ENCODE measurements at places on chromosomes 4 and X.

DNA sequence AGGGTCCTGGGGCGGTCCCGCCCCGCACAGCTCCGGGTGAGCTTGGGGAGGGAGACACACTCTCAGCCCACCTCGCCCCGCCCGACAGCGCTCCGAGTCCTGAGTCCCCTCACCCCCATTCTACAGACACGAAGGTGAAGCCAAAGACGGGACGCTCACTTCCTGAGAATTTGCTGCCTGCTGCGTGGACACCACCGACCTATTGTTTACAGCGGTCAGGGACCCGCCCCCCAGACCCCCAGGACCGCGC, 796 bp upstream of the ZNF141 start:
- DNase-seq: no peak

GRCh38 chrX:24673424-24673823, 20.3 kb upstream of the POLA1 start:
- DNase-seq: no peak

DNA sequence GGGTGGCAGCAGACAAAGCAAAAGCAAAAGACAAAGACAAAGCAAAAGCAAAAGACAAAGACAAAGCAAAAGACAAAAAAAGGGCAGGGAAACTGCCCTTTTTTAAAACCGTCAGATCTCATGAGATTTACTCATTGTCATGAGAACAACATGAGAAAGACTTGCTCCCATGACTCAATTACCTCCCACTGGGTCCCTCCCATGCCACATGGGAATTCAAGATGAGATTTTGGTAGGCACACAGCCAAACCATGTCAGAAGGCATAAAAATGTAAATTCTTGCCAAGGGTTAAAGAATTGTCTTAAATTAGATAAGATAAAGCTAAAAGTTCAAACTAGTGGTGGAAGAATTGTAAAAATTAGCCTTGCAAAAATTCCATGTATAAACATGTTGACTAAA, 419.7 kb downstream of the TRAM1L1 start:
- no peak for DNase-seq

DNA sequence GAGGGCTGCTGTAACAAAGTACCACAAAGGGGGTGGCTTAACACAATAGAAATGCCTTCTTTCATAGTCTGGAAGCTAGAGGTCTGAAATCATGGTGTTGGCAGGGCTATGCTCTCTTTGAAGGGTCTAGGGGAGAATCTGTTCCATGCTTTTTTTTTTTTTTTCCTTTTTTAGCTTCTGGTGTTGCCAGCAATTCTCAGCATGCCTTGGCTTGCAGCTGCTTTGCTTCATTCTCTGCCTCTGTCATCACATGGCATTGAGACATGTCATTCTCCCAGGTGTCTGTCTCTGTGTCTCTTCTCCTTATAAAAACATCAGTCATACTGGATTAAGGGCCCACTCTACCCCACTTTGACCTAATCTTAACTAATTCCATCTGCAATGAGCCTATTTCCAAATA, 78.6 kb upstream of the BOD1L1 start:
- no peak for DNase-seq

DNA sequence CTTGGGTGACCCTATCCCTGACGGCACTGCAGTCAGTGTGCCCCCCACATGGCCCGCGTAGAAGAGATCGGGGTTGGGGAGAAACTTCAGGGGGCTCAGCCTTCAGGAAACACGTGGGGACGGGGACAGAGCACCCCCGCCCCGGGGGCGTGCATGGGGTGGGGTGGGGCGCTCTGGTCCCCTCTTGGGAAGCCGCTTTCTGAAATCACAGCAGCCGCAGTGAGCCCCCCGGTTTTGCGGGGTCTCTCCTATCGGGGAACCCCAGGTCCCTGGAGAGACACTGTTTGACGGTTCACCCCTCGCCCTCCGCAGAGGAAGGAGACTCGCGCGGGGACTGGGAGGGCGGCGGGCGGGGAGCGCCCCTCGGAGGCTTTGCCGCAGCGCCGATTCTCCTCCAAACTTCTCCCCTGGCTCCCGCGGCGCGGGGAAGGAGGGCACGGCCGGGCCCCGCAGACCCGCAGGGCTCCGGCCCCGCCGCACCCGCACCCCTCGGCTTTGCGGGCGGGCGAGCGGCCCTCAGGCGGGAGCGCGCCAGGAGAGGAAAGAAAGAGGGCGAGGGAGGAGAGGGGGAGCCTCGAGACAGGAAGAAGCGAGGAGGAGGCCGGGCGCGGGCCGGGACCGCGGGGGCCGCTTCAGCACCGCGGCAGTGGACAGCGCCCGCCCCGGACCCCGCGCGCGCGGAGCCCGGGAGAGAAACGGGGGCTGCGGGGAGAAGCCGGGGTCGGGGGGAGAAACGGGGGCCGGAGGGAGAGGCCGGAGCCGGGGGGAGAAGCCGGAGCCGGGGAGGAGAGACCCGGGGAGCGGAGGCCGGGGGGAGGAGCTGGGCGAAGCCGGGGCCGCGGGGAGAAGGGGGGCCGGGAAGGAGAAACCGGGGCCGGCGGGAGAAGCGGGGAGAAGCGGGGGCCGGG, 612 bp downstream of the CPLX1 start:
- DNase-seq: no peak

GRCh38 chrX:156001667-156002021, 4.1 kb downstream of the IL9R start:
- peak; percentile 81 for DNase-seq

DNA sequence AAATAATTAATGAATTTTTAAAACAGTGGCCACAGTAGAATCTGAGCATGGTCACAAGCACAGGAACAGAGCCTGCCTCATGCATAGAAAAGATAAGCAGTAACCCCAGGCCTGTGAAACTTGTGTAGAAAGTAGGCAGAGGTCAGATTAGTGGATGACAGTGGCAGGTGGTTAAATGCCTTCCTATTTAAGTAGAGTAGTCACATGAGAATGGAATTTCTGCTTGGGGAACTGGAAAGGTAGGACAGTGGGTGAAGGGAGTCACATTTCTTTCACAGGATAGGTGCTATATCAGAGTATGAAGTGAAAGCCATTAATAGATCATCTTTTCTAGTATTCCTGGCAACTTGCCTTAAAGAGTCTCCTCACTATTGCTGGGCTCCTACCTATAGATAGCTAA, 34.9 kb upstream of the ASB12 start:
- no peak for DNase-seq

- no peak for DNase-seq
Observed at GRCh38 chr4:74661427-74662201, 132.7 kb downstream of the BTC start.

- DNase-seq: no peak
Observed at GRCh38 chr4:24053934-24054333, 164.1 kb upstream of the PPARGC1A start.

- no peak for DNase-seq
Observed at GRCh38 chrX:113512700-113513395, 672.2 kb upstream of the AMOT start.

DNA sequence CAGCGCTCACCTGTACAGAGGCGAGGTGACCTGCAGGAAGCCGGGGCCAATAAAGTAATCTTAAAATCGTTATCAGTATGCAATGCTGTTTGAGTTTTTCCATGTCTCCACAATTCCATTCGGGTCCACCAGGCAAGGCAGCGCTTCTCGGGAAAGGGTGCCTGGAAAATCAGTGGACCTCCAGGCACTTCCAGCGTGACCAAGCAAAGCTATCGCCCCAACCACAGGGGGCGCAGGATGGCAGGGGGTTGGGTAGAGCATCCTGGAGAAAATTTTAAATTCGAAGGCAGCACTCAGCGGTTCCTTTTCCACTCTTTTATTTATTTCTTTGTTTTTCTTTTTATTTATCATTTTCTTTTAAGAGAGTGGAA, 5.4 kb upstream of the SOX3 start:
- DNase-seq: no peak

DNA sequence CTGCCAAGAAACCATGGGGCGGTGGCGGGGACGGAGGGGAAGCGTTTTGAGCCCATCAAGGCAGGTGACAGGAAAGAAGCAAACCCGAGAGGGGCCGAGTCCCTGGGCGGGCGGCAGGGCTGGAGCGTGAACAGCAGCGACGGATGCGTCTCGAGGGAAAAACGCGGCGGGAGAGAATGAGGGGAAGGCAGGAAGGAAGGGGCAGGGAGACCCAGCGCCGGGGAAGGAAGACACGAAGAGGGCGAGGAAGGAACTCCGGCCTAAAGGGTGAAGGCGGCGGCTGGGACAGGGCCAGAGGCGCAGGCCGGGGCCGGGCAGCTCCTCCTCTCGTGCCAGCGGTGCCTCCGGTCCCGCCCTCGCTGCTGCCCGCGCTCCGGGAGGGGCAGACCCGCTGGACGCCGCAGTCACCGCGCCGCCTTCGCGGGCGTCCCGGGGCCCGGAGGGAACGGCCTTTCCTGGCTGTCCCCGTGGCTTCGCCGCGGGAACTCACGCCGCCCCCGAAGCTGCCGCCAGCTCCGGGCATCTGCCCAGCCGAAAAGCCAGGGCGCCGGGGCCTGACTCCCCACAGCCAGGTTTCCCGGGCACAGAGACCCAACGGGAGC, 751 bp upstream of the RGS12 start:
- peak; percentile 74 for DNase-seq

GRCh38 chr4:187501731-187502130, 493.8 kb upstream of the ZFP42 start:
- no peak for DNase-seq

- DNase-seq: no peak
Observed at GRCh38 chr4:112511093-112511802, 4.7 kb downstream of the NEUROG2 start.

DNA sequence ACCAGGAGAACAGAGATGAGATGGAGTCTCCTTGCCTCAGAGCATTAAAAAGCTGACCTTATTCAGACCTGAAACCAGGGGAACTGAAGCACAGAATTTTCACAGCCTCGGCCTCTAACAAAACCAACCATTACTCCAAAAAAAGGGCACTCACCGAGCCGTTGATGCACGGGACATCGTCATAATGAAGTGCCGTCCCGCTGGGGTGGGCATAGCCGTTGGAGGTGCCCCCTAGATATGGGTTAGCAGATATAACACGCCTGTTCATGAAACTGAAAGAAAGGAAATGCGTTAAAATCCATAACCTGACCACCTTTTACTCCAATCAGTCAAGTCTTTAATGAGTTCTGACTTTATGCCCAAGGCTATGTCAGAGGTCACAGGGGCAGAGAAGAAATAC, 153.6 kb downstream of the AFAP1 start:
- DNase-seq: no peak

GRCh38 chr4:103092245-103092644, 7.4 kb downstream of the BDH2 start:
- no peak for DNase-seq

GRCh38 chr4:117135634-117136354, 50.4 kb upstream of the TRAM1L1 start:
- no peak for DNase-seq

GRCh38 chr4:152176627-152177214, 359.2 kb downstream of the FBXW7 start:
- no peak for DNase-seq
